ENCODE measurements at places on chromosomes 7 and 10.

GRCh38 chr7:159098424-159098786 is 46.3 kb downstream of the VIPR2 start:
- DNase-seq = no peak

DNA sequence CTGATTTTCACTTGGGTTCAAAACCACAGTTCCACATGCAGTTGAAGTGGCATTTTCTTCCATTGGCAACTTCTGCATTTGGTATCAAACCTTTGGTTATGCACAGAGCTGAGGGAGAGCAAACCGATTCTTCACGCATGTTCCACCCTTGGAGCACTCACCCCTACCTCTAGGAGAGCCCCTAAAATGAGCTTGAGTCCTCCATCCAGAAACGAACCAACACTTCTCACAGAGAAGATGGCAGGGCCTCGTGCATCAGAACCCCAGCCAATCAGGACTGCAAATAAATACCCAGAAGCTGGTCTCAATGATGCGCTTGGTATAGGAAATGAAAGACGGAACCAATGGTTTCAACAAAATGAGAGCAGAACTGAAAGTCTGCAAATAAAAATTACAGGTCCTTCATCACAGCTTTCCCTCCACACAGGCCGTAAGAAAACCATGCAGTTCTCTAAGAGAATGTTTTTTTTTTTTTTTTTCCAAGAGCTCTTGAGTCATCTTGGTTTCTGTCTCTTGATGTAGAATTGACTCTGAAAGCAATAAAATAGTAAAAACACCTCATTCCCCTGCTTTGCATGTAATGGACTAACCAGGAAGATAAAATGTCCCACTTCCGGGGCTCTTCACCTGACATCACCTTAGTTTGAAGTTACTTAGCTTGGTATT is 23.9 kb downstream of the KLF6 start:
- DNase-seq = no peak

DNA sequence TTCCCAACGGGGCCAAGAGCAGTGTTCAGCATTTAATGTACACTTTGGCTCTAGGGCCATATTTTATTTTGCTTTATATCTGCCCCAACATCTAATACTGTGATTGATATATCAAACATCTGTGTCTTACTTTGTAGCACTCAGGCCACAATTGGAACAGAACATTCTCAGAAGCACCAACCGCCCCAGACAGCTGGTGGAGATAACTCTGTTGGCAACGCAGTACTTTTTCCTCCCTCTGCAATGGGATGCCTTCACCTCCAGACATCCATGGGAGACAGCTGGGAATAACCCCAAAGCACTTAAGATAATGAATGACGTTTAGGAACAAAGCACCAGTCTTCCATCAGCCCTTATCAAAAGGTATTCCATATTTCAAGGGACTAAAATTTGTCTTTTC is 57.4 kb downstream of the PIP4K2A start:
- no peak for DNase-seq

GRCh38 chr10:14617852-14618251 is 156.8 kb downstream of the FAM107B start:
- no peak for DNase-seq

DNA sequence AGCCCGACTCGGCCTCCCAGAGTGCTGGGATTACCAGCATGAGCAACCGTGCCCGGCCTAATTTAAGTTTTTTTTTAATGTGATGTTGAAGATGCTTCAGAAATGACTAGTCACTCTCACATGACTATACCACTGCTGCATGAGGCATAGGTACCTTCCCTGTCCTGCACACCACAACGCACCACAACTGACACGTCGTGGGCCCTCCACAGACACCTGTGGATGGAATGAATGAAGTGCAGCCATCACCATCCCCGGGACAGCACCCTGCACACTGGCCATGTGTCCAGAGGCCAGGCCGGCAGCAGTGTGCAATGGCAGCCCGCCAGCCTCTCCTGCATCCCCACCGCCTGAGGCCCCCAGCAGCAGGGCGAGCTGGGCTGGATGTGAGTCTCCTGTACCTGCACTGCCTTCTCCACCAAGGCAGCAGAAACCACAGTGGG is 55.1 kb downstream of the VOPP1 start:
- DNase-seq = no peak

All from HTR-8/SVneo (cell line).